IMR-90 (cell line): ENCODE measurements at places on chromosomes 7 and 10. TPM values are rescaled to one million over a fixed set of nuclear protein-coding genes. Genes with fewer than 3 reads are reported as not detected.

The MEST gene
- 231 and 317 TPM in 2 replicates for total RNA-seq

The TMEM130 gene
- 1.1 and 1.4 TPM in 2 replicates for total RNA-seq

The THSD7A gene
- under 0.01 and 0.18 TPM in 2 replicates for total RNA-seq

The RHOBTB1 gene
- total RNA-seq, result 15.2 and 18.9 TPM in 2 replicates

The SPDYE9 gene
- not detected in 2 replicates for total RNA-seq

- peak; percentile 69 for DNase-seq
These were observed 30.5 kb downstream of the CPED1 start for GRCh38 chr7:121019018-121019417.

- no peak for DNase-seq
These were observed 259.2 kb downstream of the BICC1 start for GRCh38 chr10:58771863-58772262.

DNA sequence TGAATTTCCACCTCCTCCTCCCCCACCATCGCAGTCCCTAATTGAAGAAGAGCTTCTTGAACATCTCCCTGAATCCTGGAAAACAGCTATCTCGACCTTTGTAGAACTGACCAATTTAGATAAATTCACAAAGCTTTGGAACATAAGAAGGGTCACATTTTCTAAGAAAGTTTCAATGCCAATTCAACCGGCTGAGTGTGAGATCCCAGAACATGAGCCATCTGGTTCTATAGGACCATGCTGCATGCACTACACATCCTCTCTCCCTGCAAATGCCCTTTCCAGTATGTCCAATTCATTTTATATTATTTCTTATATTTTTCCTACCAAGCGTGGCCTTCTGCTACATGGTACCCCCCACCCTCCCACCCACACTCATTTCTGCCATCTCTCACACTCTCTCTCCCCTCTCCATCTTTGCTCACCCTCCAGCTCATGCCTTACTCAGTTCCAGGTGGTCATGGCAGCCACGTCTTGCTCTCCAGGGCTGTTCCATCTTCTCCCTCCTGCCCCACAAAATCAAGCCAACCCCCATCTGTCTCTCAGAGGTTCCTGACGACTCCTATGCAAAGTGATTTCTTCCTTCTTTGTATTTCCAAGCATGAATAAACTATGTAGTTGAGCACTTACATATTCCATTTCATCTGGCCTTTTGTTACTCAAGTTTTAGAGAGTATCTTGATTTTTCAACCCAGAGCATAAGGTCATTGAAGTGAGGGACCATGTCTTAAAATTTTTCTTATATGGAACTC is 19.3 kb downstream of the FRMD4A start:
- no peak for DNase-seq

GRCh38 chr7:92621026-92621540 is 30.9 kb upstream of the FAM133B start:
- peak; percentile 94 for DNase-seq

DNA sequence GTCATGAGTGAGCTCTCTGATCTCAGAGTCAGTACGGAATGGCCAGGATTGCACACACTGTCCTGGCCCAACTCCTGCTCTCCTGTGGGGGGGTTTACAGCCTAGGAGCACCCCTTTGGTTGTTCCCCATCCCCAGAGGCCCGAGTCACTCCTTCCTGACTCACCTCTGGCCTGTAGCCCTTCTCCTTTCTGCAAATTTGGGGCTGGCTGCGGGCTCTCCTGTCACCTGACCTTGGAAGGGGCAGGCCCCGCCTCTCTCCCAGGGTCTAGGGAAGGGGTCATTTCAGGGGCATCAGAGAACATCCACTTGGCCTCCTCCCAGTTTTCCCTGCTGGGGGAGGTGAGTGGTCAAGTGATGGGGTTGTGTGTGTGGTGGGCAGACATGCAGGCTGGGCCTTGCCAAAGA is 1.7 kb downstream of the NYAP1 start:
- DNase-seq, result no peak

DNA sequence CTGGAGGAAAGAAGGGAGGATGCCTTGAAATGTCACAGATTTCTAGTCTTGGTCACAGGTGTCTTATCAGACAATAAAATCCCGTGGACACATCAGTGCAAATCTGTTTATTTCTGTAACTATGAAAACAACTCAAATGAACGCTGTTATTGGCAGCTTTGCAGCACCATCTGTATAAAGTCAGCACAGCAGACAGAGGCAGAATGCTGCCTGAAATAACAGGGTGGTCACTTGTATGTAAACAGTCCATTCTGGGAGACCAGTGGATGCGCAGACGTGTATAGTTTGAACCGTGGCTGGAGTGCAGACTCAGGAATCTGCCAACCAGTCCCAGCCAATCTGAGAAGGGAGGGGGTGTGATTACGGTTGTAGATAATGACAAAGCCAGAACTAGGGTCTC is 54.8 kb downstream of the SEC23IP start:
- DNase-seq, result peak; percentile 66

DNA sequence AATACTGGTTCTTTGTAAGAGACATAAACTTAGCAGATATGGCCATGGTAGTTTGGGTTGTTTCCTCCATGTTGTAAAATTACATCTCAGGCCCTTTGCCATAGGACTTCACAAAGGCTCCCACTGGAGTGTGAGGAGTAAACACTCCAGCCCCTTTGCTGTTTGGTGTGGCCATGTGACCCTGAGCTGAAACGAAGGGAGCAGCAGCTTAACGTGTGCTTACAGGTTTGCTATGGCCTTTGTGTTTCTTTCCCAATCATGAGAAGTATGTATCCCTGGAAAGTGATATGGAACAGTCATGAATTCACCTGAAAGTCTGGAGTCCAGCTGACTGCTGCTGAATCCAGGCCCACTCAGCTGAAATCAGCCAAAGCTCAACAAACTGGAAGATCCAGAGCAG is 23.8 kb upstream of the SFTPA1 start:
- no peak for DNase-seq

GRCh38 chr7:5225616-5226290 is 35.7 kb downstream of the WIPI2 start:
- no peak for DNase-seq

DNA sequence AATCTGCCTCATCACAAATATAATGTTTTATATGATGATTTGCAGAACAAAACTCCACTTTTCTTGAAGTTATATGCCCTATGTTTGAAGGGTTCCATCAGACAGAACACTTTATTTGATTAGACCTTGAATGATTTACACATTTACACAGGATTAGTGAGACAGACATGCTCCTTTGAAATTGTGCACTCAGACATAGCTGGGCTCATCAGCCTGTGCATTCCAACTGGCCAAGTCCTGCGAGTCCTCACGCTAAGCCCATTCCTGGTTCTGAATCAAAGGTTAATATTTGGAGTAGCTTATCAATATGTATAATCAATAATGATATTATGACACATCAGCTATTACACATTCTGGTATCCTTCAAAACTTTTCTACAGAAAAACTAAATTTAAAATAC is 173.6 kb downstream of the MBL2 start:
- DNase-seq, result no peak

- no peak for DNase-seq
These were observed 127.2 kb upstream of the CDK6 start for GRCh38 chr7:92963566-92963965.
